Activated T-helper 2 cell treated with anti-CD3 and anti-CD28 coated beads, Interferon-gamma antibody, Interleukin-2, Interleukin-4, amounts not matched to agents 10 μg/mL and 5 μg/mL and 100 μg/mL, durations not matched to agents 14 hours and 24 hours and 36 hours (primary cell): ENCODE measurements at places on chromosomes 13 and 19.

- DNase-seq = no peak
Observed at GRCh38 chr19:24098359-24098758, 11.4 kb downstream of the ZNF254 start.

DNA sequence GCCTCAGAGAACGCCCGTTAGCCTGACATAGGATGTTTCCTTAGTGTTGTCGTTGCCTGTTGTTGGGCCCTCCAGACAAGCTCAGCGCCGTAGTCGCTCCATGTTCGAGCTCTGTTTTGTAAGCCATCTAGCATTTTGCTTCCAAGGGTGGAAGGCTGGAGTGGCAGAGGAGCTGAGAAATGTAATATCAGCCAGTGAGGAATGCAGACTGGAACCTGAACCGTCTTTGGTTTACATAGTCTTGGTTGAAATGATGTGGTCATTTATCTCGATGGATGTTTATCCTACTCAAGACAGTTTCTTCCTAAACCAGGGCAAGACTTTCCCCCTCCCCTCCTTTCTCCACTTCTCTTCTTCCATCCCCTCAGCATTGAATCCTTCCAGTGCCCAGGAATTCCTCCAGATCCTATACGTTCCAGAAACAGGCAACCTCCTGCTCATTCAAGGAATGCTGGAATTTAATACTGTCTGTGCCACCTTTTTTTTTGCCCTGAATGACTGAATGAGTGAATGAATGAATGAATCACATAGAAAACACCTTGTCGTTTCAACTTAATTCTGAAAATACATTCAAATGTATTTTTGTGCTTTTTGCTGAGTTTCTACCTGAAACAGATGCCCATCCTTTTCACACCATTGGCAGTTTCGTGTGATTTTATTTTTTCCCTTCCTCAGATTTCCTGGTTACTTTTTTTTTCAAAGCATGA is 109.5 kb upstream of the MBNL2 start:
- no peak for DNase-seq

GRCh38 chr19:16000024-16000663 is 51.3 kb downstream of the OR10H4 start:
- DNase-seq = no peak

DNA sequence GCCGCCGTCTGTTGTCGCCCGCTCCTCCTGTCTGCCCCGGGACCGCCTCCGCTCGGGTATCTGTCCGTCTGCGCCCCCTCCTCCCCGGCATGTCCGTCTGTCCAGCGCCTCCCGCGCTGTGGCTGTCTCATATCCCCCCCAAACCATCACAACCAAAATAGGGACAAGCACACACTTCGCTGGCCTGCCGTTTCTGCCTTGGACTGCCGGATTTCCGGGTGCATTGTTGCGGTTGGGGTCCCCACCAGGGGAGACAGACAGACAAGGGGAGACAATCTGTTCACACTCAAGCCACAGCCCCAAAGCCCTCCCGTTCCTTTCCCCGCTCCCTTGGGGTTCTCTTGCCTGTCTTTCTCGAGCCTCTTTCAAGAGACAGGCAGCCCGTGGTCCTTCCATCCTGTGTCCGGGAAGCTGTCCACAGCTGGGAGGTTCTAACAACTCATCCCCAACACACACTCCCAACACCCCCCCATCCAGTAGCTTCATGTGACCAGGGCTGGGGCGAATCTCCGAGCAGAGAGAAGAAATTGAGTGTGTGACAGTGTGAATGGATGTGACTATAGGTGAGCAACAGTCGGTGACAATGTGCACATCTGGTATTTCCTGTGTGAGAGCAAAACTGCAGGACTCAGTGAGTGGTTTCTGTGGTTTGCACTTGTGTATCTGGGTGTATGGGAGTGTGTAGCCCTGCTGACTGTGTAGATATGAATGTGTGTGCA is 16.5 kb upstream of the FOSB start:
- peak; percentile 55 for DNase-seq

- no peak for DNase-seq
Observed at GRCh38 chr19:16233081-16233776, 35.5 kb downstream of the AP1M1 start.
